ENCODE measurements at places on chromosomes 3 and 15. TPM values are rescaled to one million over a fixed set of nuclear protein-coding genes. Genes with fewer than 3 reads are reported as not detected.

TRIM59 gene
- 20.7 TPM for polyA plus RNA-seq

A4GNT gene
- polyA plus RNA-seq: 1.00 TPM

GOLGA8T gene
- polyA plus RNA-seq: not detected

DNAH12 gene
- polyA plus RNA-seq: 1.7 TPM

HESX1 gene
- polyA plus RNA-seq: 3.6 TPM

SELENOS gene
- polyA plus RNA-seq: 67.4 TPM

NR2E3 gene
- polyA plus RNA-seq: 0.45 TPM

ENTPD3 gene
- polyA plus RNA-seq: 1.4 TPM

GTF2A2 gene
- 119 TPM for polyA plus RNA-seq

PCOLCE2 gene
- 6.9 TPM for polyA plus RNA-seq

CHRNA3 gene
- 1.4 TPM for polyA plus RNA-seq

GOLGA6L9 gene
- 8.5 TPM for polyA plus RNA-seq

PAQR5 gene
- 27.0 TPM for polyA plus RNA-seq

OSTN gene
- 10.3 TPM for polyA plus RNA-seq

XXYLT1 gene
- 35.5 TPM for polyA plus RNA-seq

THSD4 gene
- polyA plus RNA-seq: 36.3 TPM

ECE2 gene
- polyA plus RNA-seq: not detected

MOBP gene
- 0.36 TPM for polyA plus RNA-seq

CADPS gene
- polyA plus RNA-seq: 3.8 TPM

CHRFAM7A gene
- 6.0 TPM for polyA plus RNA-seq

ANKRD63 gene
- polyA plus RNA-seq: 0.17 TPM

TRANK1 gene
- 10.4 TPM for polyA plus RNA-seq

NEK10 gene
- 2.2 TPM for polyA plus RNA-seq

FBXW12 gene
- polyA plus RNA-seq: 0.65 TPM

CPA3 gene
- 0.20 TPM for polyA plus RNA-seq

LMAN1L gene
- not detected for polyA plus RNA-seq

GABRR3 gene
- polyA plus RNA-seq: 0.03 TPM

CX3CR1 gene
- polyA plus RNA-seq: 3.4 TPM

PKM gene
- polyA plus RNA-seq: 752 TPM

WDR6 gene
- 222 TPM for polyA plus RNA-seq

EXOSC7 gene
- 54.9 TPM for polyA plus RNA-seq

PPP1R14D gene
- polyA plus RNA-seq: 0.27 TPM

ANKUB1 gene
- 0.17 TPM for polyA plus RNA-seq

TNNC1 gene
- polyA plus RNA-seq: 7.2 TPM
